GM23248 (cell line): ENCODE measurements at places on chromosomes 7 and 10. TPM values are rescaled to one million over a fixed set of nuclear protein-coding genes. Genes with fewer than 3 reads are reported as not detected.

The PPP2R2D gene
- 14.7 and 26.2 TPM in 2 replicates for total RNA-seq

The FAM241B gene
- not detected in 2 replicates for total RNA-seq

The ASIC3 gene
- 1.1 TPM in 1 of 2 replicates, not detected in the other for total RNA-seq

The GPRIN2 gene
- not detected in 2 replicates for total RNA-seq

The ZNF438 gene
- total RNA-seq = 2.3 and 2.9 TPM in 2 replicates

The MOSPD3 gene
- 14.0 and 17.5 TPM in 2 replicates for total RNA-seq

GRCh38 chr10:66337211-66337610 lies 588.6 kb upstream of the LRRTM3 start:
- H3K27me3 ChIP-seq = no peaks in the 10 kb centered on the region
- H3K36me3 ChIP-seq = no peaks in the 10 kb centered on the region
- H3K4me3 ChIP-seq = no peak overlapping the region
- H3K4me1 ChIP-seq = no peaks in the 10 kb centered on the region
- no peak overlapping the region for H3K27ac ChIP-seq

DNA sequence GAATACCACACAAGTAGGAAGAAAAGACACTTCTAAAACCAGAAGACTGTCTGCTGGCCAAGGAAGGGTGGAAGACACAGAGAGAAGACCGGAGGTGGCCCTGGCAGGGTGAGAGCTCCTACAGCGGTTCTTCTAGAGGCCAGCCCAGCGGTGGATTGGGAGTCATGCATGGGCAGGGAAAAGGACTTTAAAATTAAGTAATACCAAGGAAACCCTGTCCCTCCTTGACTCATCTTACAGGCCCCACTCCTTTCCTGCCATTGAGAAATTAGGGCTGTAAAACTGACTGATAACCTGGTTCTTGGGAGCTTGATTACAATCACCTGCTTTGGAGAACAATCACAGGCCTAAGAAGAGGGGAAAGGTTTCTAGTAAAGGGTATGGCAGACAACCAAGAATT lies 16.1 kb downstream of the CALML3 start:
- H3K4me1 ChIP-seq = peaks cover 4% of the 10 kb centered on the region
- H3K36me3 ChIP-seq = no peaks in the 10 kb centered on the region
- H3K27ac ChIP-seq = no peak overlapping the region
- H3K4me3 ChIP-seq = no peak overlapping the region
- no peaks in the 10 kb centered on the region for H3K27me3 ChIP-seq

GRCh38 chr7:128361411-128362379 lies at the start of gene PRRT4:
Gene PRRT4 (minus strand): TSS chr7:128361690.
- peaks cover 66% of the 10 kb centered on the region for H3K27me3 ChIP-seq
- peak; percentile 60 for DNase-seq
- H3K4me1 ChIP-seq = no peaks in the 10 kb centered on the region
- H3K36me3 ChIP-seq = no peaks in the 10 kb centered on the region
- H3K27ac ChIP-seq = no peak within 1 kb of the TSS

GRCh38 chr10:71250405-71250804 lies 38.0 kb downstream of the UNC5B start:
- H3K4me1 ChIP-seq = peaks cover 6% of the 10 kb centered on the region
- H3K27ac ChIP-seq = no peak overlapping the region
- H3K36me3 ChIP-seq = no peaks in the 10 kb centered on the region
- H3K27me3 ChIP-seq = no peaks in the 10 kb centered on the region
- DNase-seq = no peak
- no peak overlapping the region for H3K4me3 ChIP-seq

- H3K27ac ChIP-seq = peak overlapping the region; percentile 72
- peaks cover 18% of the 10 kb centered on the region for H3K4me1 ChIP-seq
- 0 out of 2 replicates have a peak, but pooled peaks cover under 1% of the 10 kb centered on the region for H3K27me3 ChIP-seq
- peak overlapping the region; percentile 41 for H3K4me3 ChIP-seq
Measured at GRCh38 chr7:48041653-48041970, 6.3 kb downstream of the C7orf57 start.

- H3K4me3 ChIP-seq = no peak overlapping the region
- H3K36me3 ChIP-seq = no peaks in the 10 kb centered on the region
- H3K4me1 ChIP-seq = peaks cover 42% of the 10 kb centered on the region
- DNase-seq = no peak
- H3K27ac ChIP-seq = no peak overlapping the region
Measured at GRCh38 chr10:13920465-13920864, 333.7 kb downstream of the PRPF18 start.

DNA sequence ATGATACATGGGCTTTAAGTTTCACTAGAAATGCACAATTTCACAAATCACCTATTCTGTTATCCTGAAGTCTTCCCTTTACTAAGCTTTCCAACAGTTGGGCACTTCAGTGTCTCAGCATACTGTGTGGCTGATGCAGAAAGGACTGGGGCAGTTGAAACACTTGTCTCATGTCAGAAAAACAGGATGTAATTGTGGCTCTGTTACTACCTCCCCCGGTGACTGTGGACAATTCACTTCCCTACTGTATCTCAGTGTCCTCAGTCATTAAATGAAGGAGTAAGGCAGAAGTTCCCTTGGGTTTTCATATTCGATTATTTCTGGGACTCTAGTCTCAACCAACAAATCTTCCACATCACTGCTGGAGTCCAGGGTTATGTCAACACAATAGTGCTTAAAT lies 17.9 kb downstream of the ANKRD22 start:
- no peak for DNase-seq
- H3K4me3 ChIP-seq = no peak overlapping the region
- H3K27ac ChIP-seq = no peak overlapping the region
- H3K27me3 ChIP-seq = no peaks in the 10 kb centered on the region
- H3K4me1 ChIP-seq = no peaks in the 10 kb centered on the region
- H3K36me3 ChIP-seq = no peaks in the 10 kb centered on the region

DNA sequence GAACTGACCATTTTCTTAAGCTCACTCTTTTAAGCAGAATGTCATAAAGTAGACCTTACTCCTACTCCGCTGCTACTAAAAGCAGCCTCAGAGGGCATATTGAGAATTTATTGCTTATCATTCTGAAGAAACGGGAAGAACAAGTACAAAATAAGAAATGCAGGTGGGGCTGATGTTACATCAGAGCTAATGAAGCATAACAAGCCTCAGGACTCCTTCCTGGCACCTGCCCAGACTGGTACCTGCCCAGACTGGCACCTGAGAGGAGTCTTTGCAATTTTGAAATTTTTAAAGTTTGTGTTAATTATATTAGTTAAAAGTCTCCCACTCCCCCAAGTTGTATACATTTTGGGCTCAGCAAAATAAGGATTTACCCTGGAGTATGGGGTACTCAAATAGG lies 162.4 kb downstream of the SEMA3E start:
- no peak for DNase-seq
- no peaks in the 10 kb centered on the region for H3K27me3 ChIP-seq
- H3K4me3 ChIP-seq = no peak overlapping the region
- H3K4me1 ChIP-seq = no peaks in the 10 kb centered on the region
- H3K36me3 ChIP-seq = no peaks in the 10 kb centered on the region

DNA sequence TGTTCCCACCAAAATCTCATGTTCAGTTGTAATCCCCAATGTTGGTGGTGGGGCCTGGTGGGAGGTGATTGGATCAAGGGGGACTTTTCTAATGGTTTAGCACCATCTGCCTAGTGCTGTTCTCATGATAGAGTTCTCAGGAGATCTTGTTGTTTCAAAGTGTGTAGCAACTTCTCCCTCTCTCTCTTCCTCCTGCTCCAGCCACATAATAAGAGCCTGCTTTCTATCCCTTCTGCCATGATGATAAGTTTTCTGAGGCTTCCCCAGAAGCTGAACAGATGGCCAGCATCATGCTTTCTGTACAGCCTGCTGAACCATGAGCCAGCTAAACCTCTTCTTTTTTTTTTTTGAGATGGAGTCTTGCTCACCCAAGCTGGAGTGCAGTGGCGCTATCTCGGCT lies 910.6 kb downstream of the KCNMA1 start:
- peaks cover 38% of the 10 kb centered on the region for H3K27me3 ChIP-seq
- H3K27ac ChIP-seq = no peak overlapping the region
- peaks cover 8% of the 10 kb centered on the region; the same call in 1 of the 2 replicates for H3K4me1 ChIP-seq
- H3K36me3 ChIP-seq = no peaks in the 10 kb centered on the region
- no peak overlapping the region for H3K4me3 ChIP-seq
- DNase-seq = no peak

- peak; percentile 91 for DNase-seq
- H3K36me3 ChIP-seq = no peaks in the 10 kb centered on the region
- H3K4me1 ChIP-seq = peaks cover 12% of the 10 kb centered on the region
- peak within 1 kb of the TSS; percentile 49 for H3K27ac ChIP-seq
- no peaks in the 10 kb centered on the region for H3K27me3 ChIP-seq
Measured at GRCh38 chr7:27156508-27156898, at the start of gene HOXA7. Gene HOXA7 (minus strand): TSS chr7:27156675. CDS start chr7:27156545, 130 bp downstream.

DNA sequence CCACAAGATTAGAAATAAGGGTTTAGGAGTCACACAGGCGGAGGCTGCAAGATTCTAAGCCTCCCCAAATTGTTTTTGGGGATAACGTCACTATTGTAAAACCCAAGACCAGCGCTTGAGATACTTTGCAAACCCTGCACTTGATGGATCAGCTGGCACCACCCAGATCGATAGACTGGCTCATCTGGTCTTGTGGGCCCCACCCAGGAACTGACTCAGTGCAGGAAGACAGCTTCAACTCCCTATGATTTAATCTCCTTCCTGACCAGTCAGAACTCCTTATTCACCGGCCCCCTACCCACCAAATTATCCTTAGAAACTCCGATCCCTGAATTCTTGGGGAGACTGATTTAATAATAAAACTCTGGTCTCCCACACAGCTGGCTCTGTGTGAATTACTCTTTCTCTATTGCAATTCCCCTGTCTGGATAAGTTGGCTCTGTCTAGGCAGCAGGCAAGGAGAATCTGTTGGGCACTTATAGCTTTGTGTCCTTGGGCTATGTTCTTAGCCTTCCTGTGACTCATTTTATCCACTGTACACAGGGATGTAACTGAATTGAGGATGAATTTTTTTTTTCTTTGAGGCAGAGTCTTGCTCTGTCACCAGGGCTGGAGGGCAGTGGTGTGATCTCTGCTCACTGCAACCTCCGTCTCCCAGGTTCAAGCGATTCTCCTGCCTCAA lies 64.4 kb upstream of the CARD11 start:
- no peaks in the 10 kb centered on the region for H3K36me3 ChIP-seq
- no peaks in the 10 kb centered on the region for H3K27me3 ChIP-seq
- H3K4me1 ChIP-seq = no peaks in the 10 kb centered on the region
- H3K4me3 ChIP-seq = no peak overlapping the region
- no peak for DNase-seq
- no peak overlapping the region for H3K27ac ChIP-seq
